Posterior vena cava (tissue), 2 donors: ENCODE measurements at places on chromosomes 13 and 19.
A peak's percentile ranks its signal among the peaks of the same experiment; 100 is the strongest.

DNA sequence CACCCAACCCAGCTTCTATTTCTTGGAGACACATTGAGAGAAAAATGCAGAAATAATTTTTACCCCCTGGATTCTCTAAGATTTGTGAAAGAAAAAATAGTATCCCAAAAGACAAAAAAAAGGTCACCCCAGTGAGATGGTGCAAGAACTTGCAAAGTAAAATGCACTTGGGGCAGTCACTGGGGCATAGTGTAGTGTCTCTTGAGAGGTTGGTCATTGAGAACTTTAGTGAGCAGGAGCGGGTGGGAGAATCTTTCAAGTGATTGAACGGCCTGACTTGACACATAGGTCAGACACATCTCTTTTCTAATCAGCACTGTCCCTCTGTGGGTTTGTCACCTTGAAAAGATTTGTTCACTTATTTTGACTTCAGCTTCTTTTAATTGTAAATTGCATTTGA lies 2.4 kb downstream of the ZNF85 start:
- no peak for DNase-seq

DNA sequence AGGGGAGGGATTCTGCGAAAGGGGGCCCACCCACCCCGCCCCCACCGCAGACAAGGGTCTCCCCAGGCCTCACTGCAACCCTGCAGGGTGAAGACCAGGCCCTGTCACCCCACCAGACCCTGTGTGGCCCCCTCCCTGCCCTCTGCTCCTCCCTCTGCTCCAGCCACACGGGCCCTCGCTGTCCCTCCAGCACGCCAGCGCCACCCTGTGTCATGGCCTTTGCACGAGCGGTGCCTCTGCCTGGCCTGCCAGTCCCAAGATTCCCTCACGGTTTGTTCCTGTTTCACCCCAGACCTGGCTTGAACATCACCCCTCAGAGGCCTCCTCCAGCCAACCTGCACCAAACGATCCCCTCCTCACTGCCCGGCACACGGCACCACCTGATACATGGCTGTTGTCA lies 27.3 kb downstream of the PIP5K1C start:
- DNase-seq = no peak

GRCh38 chr13:27797228-27797624 lies 4.9 kb downstream of the GSX1 start:
- DNase-seq = peak; percentile 51

- no peak for DNase-seq
Observed at GRCh38 chr13:40940841-40941240, 78.3 kb downstream of the ELF1 start.

DNA sequence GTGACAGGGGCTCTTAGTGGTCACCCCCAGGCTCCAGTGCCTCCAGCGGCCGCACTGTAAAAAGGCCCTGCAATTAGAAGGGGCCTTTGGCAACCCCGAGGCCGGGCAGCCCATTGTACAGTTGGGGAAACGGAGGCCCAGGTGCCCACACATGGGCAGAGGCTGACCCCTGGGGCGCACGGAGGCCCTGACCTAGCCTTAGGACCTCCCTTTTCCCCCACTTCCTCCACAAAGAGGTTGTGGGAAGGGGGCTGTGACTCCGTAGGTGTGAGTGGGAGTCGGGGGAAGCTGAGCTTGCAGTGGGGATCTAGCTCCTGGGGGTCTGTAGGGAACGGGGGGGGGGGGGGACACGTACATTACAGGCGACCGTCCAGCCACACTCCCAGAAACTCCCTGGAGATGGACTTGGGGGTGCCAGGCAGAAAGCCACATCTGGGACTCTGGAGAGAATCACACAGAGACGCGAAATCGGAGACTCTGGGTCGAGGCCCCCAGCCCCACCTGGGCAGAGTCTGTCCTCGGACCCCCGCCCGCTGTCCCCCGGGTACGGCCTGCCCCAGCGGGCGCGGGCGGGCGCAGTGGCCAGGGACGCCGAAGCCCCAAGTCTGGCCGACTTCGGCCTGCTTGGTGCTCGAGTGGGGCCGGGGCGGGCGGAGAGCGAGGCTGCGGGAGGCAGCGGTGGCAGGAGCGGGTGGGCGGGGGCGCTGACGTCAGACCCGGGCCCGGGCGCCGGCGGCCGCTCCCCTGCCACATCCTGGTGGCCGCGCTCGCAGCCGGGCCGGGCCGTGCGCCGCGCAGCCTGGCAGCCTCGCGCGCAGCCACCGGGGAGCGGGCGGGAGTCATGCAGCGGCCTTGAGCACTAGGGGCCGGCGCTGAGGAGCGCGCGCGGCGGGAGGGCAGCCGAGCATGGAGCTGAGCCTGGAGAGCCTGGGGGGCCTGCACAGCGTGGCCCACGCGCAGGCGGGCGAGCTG lies at the start of gene ONECUT3:
ONECUT3 (plus strand) TSS at position 750 of the 972 bp plus-strand sequence; CDS start at position 907, 157 bp downstream.
- no peak for DNase-seq
